ENCODE measurements at places on chromosomes 3 and 15.

DNA sequence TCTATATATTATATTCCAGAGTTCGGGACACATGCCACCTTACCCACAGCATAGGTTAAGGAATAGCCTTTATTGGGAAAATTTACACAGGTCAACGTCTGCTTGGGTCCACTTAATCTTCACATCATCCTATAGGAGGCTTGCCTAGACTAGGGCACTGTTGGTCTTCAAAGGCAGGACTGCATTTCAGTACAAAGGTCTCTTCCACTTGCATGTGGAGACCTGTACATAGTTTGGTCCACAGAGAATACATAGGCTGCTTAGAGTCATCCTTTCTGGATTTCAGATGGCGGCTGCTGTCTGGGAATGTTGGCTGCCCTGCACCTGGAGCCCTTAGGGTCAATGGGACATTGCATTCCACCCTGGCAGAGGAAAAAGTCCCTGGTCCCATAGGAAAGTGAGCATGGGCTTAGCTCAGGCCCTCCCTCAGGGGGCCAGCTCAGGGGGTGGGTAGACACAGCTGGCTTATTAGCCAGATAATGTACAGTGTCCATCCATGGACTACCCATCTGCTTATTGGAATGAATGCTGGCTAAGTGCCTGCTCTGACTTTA, 75.3 kb upstream of the TGFBR2 start:
- no peak for DNase-seq

GRCh38 chr3:126005951-126006350, 37.0 kb downstream of the ROPN1B start:
- no peak for DNase-seq

- DNase-seq: peak; percentile 63
Measured at GRCh38 chr3:149752788-149753136, 473 bp upstream of the COMMD2 start.

GRCh38 chr3:124248471-124249028, 256.6 kb upstream of the ROPN1 start:
- DNase-seq: no peak

Measured in mesendoderm (in vitro differentiated cells).